Frontal cortex (tissue), 4 donors: ENCODE measurements at places on chromosomes 2 and 18.

- DNase-seq: no peak
Measured at GRCh38 chr2:44949329-44950151, 8.0 kb downstream of the SIX3 start.

DNA sequence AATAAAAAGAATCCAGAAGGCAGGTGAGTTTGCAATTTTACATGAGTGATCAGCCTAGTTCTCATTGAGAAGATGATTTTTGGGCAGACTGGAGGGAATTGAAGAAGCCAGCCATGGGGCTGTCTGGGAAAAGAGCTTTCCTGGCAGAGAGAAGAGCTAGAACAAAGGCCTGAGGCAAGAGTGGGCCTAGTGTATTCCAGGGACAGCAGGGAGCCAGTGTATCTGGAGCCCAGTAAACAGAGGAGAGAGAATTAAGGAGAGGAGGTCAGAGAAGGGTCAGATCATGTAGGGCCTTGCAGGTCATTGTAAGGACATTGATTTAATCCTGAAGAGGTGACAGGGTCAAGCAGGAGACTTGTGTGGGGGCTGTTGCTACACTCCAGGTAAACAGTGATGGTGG lies 195.8 kb downstream of the SATB2 start:
- DNase-seq: no peak

- no peak for DNase-seq
Measured at GRCh38 chr2:159855143-159855542, 57.1 kb upstream of the CD302 start.

- no peak for DNase-seq
Measured at GRCh38 chr2:240596080-240596460, 9.5 kb downstream of the CAPN10 start.

GRCh38 chr2:152499896-152500735 lies 165.1 kb downstream of the FMNL2 start:
- no peak for DNase-seq

DNA sequence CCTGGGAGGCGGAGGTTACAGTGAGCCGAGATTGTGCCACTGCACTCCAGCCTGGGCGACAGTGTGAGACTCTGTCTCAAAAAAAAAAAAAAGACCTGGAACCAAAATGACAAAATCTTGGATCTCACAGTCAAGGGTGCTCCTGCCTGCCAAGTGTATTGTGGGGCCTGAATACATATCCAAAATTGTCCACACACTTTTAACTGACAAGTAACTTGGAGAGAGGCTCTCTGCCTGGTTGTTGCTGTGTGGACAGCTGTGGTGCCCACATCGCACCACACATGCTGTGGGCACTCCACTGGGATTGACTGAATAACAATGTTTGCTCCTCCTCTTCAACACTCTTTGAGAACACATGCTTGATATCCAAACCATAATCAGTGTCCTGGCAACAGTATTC lies 117.6 kb upstream of the REV1 start:
- no peak for DNase-seq

GRCh38 chr2:50529600-50530218 lies 502.2 kb downstream of the NRXN1 start:
- peak; percentile 1 for DNase-seq

DNA sequence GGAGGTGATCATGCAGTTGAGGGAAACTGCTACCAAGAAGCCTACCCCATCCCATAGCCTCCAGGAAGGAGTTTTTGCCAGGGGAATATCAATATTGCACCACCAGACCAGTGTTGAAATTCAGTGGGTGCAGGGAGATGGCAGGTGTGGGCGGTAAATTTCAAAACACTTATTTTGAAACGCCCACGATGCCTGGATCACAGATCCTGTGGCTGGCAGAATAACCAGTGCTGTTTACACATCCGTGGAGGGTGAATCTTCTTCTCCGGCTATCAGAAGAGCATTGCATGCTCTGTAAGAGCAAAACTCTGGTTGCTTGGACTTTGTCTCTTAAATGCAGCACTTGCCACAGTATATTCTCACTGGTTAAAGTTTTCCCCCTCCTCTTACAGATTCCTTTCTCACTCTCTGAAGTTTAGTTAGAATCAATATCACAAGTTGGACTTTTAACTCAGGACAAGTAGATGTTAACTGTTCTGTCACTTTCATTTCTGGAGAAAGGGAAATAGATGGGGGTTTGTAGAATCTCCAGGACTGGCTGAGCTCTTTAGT lies 70.5 kb upstream of the ZCCHC2 start:
- DNase-seq: no peak

- no peak for DNase-seq
Measured at GRCh38 chr2:202035941-202036372, 2.3 kb downstream of the FZD7 start.

DNA sequence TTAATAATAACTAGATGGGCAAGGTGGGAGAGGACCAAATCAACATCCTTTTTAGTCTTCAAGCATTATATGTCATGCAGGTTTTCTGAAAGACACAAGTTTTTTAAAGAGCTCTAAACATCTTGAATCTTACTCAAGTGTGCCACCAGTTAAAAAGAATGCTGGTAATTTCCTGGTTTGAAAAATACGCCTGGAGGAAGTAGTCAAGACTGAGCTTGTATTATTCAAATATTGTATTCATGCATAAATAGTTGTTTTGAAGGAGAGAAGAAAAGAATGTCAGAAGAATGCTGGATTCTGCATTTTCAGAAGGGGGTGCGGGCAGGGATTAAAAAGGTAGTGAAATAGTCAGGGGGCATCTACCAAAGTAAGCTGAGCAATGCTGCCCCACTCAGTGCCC lies 90.7 kb downstream of the WDPCP start:
- DNase-seq: no peak

- DNase-seq: no peak
Measured at GRCh38 chr18:54717673-54718407, 110.4 kb upstream of the RAB27B start.

- no peak for DNase-seq
Measured at GRCh38 chr2:54274781-54275242, 18.8 kb upstream of the TSPYL6 start.

- DNase-seq: no peak
Measured at GRCh38 chr2:171630812-171631626, 56.2 kb upstream of the DYNC1I2 start.

DNA sequence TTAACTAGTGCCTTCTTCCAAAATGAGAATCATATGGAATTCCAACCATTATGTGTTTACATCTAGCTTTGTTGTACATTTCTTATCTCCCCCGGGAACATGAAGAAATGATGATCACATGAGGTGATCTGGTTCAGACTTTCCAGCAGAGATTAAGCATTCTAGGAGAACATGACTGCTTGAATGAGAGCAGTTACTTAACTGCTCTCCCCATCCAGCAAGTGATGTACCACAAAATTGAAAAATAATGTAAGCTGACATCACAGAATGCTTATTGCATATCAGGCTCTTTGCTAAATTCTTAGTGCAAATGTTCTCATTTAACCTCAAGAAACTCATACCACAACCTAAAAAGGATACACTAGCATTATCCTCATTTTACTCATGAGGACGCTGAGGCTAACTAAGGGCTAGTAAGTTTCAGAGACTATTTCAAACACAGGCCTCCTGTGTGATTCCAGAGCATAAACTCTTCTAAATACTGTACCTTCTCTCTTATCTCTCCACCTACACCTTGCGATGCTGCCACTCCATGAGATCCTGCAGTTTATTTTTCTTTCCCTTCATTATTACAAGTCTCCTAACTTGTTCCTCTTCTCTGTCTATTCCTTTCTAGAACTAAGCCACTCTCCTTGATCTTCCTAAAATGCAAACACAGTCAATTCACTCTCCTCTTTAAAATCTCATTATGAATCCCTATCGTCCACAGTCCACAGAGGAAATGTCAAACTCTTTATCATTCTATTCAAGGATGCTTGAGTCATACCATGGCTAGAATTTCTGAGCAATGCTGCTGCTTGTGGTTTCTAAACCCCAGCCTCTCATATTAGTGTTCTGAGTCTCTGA lies 1224.8 kb upstream of the ZEB2 start:
- no peak for DNase-seq
